ENCODE measurements at places on chromosomes 4 and X.

DNA sequence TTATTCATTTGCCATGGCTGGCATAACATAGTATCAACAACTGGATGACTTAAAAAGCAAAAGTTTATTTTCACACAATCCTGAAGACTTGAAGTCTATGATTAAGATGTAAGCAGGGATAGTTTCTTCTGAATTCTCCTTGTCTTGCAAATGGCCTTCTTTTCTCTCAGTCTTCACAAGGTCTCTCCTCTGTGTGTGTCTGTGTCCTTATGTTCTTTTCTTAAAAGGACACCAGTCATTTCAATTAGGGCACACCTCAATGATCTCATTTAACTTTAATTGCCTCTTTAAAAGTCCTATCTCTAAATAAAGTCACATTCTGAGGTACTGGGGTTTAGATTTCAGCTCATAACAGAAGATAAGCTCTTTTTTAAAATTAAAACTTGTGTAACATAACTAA, 399.7 kb downstream of the PABPC4L start:
- no peak for DNase-seq

GRCh38 chr4:168408620-168409019, 71.7 kb downstream of the DDX60L start:
- DNase-seq: peak; percentile 83

DNA sequence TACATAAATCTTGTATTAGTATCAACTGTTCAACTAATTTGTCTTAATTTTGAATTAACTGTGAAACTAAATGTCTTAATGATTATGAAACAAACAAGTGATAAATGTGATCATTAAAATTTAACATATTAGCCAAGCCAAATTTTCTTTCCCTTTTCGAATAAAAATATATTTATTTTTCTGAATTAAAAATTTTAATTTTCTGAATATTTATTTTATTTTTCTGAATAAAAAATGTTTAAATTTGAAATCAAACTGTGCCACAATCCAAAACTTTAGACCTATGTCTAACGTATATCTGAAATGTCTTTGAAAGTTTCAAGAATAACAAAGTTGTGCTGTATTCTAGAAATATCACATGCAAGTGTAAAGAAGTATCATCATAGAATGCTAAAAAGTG, 4.7 kb downstream of the GABRA2 start:
- DNase-seq: no peak

DNA sequence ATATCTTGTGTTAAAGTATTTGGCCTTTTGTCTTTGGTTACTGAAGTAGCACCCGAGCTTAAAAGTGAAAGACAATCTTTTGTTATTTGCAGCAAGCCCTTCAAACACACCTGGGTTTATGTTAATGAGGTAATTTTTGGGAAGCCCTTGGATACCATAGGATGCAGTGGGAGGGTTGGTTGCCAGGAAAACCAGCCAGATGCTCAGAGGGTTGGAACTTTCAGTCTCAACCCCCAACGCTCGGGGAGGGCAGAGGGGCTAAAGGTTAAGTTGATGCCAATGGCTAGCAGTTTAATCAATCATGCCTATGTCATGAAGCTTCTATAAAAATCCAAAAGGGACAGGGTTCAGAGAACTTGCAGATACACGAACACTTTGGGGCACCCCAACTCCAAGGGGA, 17.2 kb upstream of the GPR173 start:
- DNase-seq: no peak

- no peak for DNase-seq
Observed at GRCh38 chrX:33062041-33062440, 149.3 kb downstream of the DMD start.

- DNase-seq: peak; percentile 33
Observed at GRCh38 chr4:151569650-151570049, 160.7 kb downstream of the FHIP1A start.

DNA sequence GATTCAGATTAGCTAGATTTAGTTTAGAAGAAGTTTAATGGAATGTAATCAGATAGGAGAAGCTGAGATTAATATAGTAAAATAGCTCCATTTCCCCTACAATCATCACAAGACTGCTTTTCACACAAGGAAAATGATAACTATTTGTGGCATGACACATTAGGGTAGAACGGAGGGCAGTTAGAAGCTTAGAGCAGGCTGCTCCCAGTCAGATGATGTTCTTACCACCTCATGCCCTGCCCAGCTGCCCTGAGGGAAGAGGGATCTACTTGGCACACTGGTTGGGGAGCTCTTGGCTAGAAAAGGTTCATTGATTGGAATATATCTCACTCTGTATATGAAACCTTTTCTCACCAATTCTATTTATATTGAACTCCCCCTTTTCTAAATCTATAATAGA, 180.7 kb upstream of the IL15 start:
- DNase-seq: no peak

GRCh38 chr4:26372525-26373172, 51.8 kb downstream of the RBPJ start:
- peak; percentile 35 for DNase-seq

- no peak for DNase-seq
Observed at GRCh38 chrX:3393178-3393577, 46.7 kb upstream of the MXRA5 start.

DNA sequence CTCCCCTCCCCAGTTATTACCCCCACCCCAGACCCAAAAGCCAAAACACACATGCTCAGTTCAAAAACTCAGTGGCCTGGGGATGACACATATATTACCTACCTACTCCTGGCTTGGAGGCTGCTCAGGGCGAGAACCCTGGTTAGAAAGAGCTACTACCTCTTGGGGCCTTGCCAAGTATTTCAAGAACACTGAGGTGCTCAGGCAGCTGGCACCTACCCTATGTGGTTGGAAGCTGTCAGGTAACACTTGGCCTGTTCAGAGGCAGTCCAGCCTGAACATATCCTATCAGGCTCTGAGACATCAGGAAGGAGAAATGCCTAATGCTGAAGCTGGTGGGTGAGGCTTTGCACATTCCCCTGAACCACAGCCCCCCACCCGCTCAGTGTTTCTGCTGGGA, 4.9 kb downstream of the BCAP31 start:
- DNase-seq: no peak
